NCI-H1436 treated with DMSO at 0.1 percent for 48 hours (cell line): ENCODE measurements at places on chromosomes 3 and 15.

DNA sequence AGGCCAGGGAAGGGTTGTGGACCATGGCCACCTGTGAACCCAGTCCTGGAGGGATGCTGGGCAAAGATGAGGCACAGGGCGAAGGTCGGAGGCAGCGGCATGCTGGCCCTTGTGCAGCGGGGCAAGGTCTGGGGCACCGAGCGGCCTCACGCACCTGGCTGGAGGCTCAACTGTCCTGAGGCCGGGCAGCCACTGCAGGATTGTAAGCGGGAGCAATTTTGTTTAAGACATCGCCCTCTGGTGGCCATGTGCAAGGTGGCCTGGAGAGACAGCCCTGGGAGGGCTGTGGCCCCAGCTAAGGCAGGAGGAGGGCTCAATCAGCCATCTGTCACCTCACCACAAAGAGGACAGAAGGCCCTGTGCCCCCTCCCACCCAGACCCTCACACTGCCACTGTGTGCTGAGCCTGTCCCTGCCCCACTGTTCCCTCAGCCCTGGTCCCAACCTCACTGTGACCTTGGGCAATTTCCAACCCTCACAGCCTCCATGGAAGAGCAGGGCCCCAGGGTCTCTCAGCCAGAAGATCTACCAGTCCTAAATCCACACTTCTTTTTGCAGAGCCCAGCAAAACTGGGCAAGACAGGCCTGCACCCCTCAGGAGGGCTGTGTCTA is 46.2 kb downstream of the TPRA1 start:
- no peak for DNase-seq

- DNase-seq = no peak
These were observed 16.9 kb downstream of the TTBK2 start for GRCh38 chr15:42903388-42904324.

DNA sequence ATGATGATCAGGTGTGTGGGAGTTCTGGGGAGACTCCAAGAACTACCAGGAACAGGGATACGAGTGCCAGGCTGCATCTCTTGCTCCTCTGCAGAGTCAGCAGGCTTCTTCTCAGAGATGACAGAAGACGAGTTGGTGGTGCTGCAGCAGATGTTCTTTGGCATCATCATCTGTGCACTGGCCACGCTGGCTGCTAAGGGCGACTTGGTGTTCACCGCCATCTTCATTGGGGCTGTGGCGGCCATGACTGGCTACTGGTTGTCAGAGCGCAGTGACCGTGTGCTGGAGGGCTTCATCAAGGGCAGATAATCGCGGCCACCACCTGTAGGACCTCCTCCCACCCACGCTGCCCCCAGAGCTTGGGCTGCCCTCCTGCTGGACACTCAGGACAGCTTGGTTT is 7.9 kb downstream of the PRRT3 start:
- no peak for DNase-seq

DNA sequence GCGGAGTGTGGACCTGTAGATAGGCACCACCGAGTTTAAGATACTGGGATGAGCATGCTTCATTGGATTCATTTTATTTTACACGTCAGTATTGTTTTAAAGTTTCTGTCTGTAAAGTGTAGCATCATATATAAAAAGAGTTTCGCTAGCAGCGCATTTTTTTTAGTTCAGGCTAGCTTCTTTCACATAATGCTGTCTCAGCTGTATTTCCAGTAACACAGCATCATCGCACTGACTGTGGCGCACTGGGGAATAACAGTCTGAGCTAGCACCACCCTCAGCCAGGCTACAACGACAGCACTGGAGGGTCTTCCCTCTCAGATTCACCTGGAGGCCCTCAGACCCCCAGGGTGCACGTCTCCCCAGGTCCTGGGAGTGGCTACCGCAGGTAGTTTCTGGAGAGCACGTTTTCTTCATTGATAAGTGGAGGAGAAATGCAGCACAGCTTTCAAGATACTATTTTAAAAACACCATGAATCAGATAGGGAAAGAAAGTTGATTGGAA is 29.5 kb downstream of the SYNM start:
- no peak for DNase-seq

DNA sequence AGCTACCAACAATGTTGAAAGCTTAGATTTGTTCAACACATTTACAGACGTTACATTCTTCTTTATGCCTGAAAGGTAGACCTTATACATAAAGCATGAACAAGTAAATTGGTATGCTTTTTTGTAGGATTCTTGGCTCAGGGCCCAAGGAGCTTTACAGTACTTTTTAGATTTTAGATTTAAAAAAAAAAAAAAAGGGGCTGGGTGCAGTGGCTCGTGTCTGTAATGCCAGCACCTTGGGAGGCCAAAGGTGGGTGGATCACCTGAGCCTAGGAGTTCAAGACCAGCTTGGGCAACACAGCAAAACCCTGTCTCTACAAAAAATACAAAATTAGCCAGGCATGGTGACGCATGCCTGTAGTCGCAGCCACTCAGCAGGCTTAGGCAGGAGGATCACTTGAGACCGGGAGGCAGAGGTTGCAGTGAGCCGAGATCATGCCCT is 39.7 kb downstream of the MEF2A start:
- DNase-seq = no peak

- no peak for DNase-seq
These were observed 5.5 kb upstream of the RNF111 start for GRCh38 chr15:58981808-58982475.

GRCh38 chr3:31590650-31591049 is 57.9 kb downstream of the STT3B start:
- no peak for DNase-seq

DNA sequence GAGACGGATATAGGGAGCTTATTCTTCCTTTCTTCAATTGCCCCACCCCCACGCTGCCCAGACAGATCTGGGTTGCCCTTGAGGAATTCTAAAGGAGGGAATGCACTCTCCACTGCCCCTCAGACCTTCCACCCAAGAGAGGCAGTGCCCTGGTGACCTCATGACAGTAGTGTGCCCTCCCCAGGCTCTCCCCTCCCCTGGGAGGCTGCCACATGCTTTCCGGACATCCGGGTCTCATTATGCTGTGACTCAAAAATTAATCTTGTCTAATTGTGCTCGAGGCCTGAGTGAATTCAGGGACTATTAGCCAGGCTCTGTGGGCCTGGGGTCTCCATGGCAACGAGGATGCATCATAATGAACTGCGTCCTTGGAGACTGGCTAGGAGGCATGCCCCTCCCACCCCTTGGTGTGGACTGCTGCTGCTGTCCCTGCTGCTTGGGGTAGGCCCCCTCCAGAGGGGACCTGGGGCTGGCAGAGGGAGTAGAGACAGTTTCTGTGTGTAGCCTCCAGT is 20.8 kb downstream of the CORO2B start:
- peak; percentile 78 for DNase-seq

GRCh38 chr3:197734667-197735318 is 1.9 kb downstream of the RUBCN start:
- no peak for DNase-seq

DNA sequence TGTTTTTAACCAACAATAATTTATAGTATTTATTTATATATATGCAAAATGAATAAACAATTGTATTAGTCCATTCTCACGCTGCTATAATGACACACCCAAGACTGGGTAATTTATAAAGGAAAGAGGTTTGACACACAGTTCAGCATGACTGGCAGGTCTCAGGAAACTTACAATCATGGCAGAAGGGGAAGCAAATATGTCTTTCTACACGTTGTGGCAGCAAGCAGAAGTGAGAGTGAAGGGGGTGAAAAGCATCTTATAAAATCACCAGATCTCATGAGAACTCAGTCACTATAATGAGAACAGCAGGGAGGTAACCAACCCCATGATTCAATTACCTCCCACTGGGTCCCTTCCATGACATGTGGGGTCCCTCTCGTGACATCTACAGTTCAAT is 162.8 kb upstream of the SLITRK3 start:
- no peak for DNase-seq

- DNase-seq = no peak
These were observed 32.0 kb downstream of the RUVBL1 start for GRCh38 chr3:128091586-128091985.

DNA sequence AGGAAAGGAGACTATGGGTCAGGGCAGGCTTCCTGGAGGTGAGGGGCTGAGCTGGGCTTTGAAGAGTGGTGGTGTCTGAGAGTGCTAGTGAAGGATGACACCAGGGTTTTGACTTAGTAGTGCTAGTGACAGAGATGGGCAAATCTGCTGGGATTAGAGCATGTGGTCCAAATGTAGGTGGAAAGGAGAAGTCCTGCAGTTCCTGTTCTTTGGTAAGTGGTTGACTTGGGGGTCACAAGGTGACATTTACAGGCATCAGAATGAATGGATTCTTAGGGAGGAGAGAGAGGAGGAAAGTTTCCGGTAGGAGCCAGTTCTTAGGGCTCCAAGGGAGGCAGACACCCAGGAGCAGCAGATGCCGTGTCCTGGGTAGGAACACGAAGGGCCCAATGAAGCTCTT is 796 bp upstream of the DOCK3 start:
- DNase-seq = no peak

GRCh38 chr3:180802837-180803236 is 109.6 kb upstream of the FXR1 start:
- peak; percentile 31 for DNase-seq

DNA sequence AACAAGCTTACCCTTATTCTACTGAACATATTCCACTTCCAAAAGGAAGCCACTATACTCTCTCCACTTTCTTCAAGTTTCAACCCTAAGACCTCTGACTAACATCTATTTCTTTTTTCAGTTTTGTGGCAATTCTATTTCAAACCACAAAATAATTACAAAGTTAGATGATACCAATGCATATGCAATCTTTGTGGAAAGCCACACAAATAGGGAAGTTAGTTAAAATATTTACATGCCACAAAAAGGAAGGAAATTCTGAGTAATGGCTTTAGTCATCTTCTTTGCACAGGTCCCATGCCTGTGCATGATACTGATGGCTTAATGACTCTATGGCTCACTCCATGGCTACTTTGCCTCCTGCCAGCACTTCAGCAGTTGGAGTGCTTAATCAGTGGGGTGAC is 57.0 kb upstream of the MCTP2 start:
- DNase-seq = no peak

DNA sequence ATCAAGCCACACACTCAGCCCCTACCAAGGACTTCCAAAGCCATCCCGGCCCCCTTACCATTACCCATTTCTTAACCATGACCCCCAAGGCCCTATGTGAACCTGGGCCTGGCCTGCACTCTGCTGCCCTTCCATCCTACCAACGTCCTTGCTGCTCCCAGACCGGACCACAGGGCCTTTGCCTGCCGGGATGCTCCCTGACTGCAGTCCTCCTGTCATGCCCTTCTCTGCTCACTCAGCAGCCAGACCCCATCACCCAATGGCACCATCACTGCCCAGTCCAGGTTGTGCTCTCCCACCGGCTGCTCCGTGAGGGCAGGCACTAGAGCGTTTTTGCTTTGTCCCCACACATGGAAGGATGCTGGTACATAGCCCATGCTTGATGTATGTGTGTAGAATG is 73.7 kb downstream of the OCA2 start:
- no peak for DNase-seq

DNA sequence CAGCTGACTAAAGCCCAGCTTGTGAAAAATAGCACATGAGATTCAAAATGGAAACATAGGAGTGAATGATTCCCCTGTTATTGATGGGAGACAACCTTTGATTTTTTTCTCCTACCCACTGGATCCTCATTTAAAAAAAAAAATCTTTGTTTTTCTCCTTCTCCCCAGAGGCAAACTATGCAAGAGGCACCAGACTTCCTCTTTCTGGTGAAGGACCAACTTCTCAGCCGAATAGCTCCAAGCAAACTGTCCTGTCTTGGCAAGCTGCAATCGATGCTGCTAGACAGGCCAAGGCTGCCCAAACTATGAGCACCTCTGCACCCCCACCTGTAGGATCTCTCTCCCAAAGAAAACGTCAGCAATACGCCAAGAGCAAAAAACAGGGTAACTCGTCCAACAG is 2.6 kb downstream of the CACNA1D start:
- no peak for DNase-seq

GRCh38 chr15:85361323-85361722 is 19.1 kb upstream of the AKAP13 start:
- DNase-seq = no peak

DNA sequence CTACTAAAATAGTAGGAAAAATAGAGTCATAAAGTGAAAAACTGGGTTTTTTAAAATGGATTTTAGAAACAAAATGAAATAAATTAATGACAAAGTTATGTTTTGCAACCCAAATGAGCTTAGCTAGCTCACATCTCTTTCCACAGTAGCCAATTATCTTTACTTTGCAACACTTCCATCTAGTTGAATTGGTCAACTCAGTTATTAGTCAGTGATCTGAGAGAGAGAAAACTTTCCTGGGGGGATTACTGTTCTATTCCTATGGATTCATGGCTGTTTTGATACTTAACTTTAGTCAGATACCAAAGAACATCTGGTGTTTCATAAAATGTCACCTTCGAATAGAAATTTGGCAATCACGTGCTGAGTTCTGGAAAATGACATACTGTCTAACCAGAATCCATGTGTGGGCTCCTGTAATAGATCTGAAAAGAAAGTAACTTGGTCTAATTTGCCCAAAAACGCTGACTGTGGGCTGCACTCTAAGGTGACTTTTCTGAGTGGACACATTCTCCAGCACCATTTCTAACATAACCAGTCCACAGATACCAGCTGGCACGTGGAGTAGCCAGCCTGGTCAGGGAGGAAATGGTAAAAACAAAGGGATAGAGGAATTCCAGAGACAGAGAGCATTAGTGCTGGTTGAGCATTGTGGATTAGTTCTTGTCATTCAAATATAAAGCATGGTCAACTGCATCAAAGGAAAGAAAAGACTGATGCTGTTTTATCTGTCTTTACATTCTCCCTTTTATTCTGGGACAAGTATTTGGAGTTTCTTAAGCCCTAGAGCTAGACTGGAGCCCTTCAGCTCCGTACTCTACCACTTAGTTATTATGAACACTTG is 45.2 kb upstream of the CCDC80 start:
- no peak for DNase-seq

DNA sequence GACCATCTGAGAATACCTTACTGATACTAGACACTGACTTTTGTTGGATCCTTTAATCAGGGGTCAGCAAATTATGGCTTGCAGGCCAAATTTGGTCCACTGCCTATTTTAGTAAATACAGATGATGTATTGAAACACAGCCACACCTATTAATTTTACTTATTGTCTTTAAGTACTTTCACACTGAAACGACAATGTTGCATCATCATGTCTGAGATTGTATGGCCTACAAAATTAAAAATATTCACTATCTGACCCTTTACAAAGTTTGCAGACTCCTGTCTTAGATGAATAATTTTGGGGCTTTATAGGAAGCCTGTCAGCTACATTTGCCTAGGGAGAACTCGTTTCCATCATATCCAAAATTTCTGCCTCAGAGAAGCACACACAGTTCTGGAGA is 503.2 kb upstream of the TGFBR2 start:
- DNase-seq = no peak

DNA sequence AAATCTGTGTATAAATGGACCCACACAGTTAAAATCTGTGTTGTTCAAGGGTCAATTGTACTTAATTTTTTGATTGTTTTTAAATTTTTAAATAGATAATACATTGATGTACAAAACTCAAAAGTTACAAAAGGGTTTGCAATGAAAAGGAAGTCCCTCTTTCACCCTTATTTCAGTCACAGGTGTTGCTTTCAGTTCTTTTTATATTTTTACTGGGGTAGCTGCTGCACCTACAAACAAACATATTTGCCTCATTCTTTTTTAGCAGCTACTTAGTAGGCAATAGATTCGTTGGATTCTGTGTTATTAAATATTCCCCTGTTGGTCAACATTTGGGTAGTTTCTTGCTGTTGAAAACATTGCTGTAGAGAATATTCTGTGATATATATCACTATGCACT is 44.4 kb downstream of the PIAS1 start:
- no peak for DNase-seq

GRCh38 chr3:53890726-53891475 is 758 bp downstream of the SELENOK start:
- no peak for DNase-seq
